ENCODE measurements at places on chromosomes 2 and 18.

DNA sequence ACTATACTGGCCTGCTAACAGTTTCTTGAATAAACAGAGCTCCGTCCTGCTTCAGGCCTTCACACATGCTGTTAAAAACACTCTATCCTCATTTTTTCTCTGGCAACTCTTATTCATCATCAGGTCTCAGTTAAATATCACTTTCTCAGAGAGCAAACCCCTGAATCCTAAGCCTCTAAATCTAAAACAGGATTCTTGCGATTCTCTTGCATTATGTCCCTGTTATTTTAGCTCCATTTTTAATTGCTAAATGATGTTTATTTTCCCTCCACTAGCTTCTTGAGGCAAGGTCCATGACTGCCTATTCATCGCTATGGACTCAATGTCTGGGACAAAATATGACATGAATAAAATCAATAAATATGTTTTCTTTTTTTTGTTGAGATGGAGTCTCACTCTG, 190.7 kb upstream of the SMAD7 start:
- DNase-seq = no peak

- no peak for DNase-seq
Observed at GRCh38 chr2:161161074-161161706, 962 bp downstream of the TANK start.

- DNase-seq = no peak
Observed at GRCh38 chr2:239015901-239016675, 168.2 kb downstream of the TWIST2 start.

GRCh38 chr2:109258376-109258775, 129.4 kb downstream of the SH3RF3 start:
- no peak for DNase-seq
